ENCODE measurements at places on chromosomes 3 and 15. TPM values are rescaled to one million over a fixed set of nuclear protein-coding genes. Genes with fewer than 3 reads are reported as not detected.

DNA sequence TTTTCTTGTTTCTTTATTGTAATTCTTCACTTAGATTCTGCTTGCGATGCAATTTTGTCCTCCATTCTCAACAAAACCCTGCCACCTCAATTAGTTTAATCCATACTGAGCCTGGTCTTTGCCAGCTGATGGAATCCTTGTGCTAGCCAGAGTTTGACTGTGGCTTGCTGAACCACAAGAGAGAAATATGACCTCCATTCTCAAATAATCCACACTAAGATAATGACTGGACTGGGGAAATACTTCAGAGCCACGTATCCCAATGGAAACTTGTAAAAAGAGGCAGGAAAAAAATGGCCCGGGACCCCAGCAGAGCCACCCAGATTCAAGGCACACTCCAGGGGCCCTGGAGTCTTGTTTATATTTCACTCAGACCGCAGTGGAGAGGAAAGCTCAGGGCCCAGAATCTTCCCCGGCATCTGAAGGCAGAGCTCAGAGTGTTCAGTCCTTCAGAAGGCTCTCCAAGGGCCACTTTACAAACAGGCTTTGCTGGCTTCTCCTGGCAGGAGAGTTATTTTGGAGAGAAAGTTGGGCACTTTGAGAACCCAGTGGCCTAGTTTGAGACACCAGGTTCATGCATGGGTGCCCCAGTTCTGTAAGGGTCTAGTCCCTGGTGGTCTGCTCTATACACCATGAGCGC, 62.7 kb downstream of the SSUH2 start:
- no peaks in the 10 kb centered on the region for H3K27me3 ChIP-seq
- no peaks in the 10 kb centered on the region for H3K36me3 ChIP-seq
- DNase-seq: no peak
- H3K27ac ChIP-seq: no peak overlapping the region
- H3K4me1 ChIP-seq: no peaks in the 10 kb centered on the region
- no peak overlapping the region for H3K4me3 ChIP-seq

- H3K4me3 ChIP-seq: no peak overlapping the region
- no peak for DNase-seq
- no peaks in the 10 kb centered on the region for H3K36me3 ChIP-seq
- H3K27ac ChIP-seq: no peak overlapping the region
- H3K4me1 ChIP-seq: no peaks in the 10 kb centered on the region
Observed at GRCh38 chr3:140177943-140178342, 243.0 kb downstream of the CLSTN2 start.

- peaks cover 17% of the 10 kb centered on the region for H3K4me1 ChIP-seq
- no peaks in the 10 kb centered on the region for H3K27me3 ChIP-seq
- peak within 1 kb of the TSS; percentile 88 for H3K27ac ChIP-seq
- H3K36me3 ChIP-seq: no peaks in the 10 kb centered on the region
- DNase-seq: no peak
Observed at GRCh38 chr15:63041974-63042876, at the start of gene TPM1. Gene TPM1 (plus strand): TSS chr15:63042747. CDS start chr15:63042830, 83 bp downstream.

- DNase-seq: no peak
- no peak overlapping the region for H3K4me3 ChIP-seq
- no peaks in the 10 kb centered on the region for H3K36me3 ChIP-seq
- no peaks in the 10 kb centered on the region for H3K27me3 ChIP-seq
- H3K27ac ChIP-seq: no peak overlapping the region
Observed at GRCh38 chr3:78970656-78971055, 797.1 kb downstream of the ROBO1 start.

DNA sequence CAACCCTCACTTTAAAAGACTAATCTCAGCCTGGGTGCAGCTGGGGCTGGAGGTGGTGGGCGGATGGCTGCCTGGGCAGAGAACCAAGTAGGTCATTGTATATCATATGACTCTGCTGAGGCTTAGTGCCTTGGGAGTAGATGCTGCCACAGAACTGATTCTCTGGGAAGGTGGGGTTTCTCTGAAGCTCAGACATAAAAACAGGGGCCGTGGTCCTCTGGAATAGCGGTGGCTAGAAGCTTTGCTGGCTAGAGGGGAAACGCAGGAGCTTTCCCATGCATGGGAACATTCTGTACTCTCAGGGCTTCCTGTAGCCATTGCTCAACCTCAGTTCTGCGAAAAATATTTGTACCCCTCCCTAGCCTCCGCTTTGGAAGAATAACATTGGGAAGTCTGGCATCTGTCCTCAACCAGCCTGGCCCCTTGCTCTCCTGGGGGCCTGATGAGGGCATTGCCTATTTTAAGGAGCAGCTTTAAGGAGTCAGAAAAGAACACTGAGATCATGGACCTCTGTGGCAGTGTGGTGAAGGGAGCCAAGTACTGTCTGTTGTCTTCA, 14.7 kb downstream of the TIMP4 start:
- peak overlapping the region; percentile 82 for H3K27ac ChIP-seq
- no peaks in the 10 kb centered on the region for H3K27me3 ChIP-seq
- H3K4me1 ChIP-seq: peaks cover 9% of the 10 kb centered on the region
- no peak overlapping the region for H3K4me3 ChIP-seq

DNA sequence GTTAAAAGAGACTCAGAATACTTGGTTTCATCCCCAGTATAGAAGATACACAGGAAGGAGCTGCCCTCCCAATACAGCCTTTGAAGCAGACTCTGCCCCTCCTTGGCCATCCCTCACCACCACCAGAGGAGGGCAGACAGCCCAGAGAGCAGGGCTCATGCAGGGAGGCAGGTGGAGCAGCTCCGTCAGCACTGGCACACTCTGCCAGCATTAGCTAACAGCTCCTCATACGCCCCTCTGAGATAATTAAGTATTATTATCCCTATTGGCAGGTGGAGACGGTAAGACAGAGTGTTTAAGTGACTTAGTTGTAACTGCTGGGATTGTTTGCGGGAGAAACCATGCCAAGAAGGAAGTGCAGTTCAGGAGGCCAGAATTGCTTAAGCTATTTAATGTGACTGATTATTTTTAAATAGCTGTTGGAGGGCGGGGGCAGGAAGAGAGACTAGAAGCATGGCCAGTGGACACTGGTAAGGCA, 434.0 kb downstream of the EPHB1 start:
- DNase-seq: peak; percentile 58
- no peaks in the 10 kb centered on the region for H3K27me3 ChIP-seq
- no peak overlapping the region for H3K27ac ChIP-seq

DNA sequence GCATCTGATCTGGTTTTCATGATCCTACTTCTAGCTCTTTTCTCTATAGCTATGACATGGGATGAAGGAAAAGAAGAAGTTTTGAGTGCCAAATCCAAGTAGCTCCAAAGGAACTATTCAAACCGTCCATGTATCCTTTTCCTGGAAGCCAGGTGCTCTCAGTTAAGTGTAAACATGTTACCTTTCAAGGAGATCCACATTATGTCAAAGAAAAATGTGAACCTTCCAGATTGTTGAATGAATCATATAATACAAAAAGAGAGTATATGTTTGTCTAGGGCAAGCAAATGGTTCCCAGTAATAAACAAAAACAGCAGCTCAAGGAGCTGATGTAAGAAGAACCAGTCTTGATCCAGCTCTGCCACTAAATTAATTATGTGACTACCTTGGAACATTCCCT, 534.9 kb downstream of the MAGI1 start:
- no peak overlapping the region for H3K27ac ChIP-seq
- H3K36me3 ChIP-seq: no peaks in the 10 kb centered on the region
- H3K4me1 ChIP-seq: peaks cover 7% of the 10 kb centered on the region
- H3K4me3 ChIP-seq: no peak overlapping the region
- DNase-seq: no peak

DNA sequence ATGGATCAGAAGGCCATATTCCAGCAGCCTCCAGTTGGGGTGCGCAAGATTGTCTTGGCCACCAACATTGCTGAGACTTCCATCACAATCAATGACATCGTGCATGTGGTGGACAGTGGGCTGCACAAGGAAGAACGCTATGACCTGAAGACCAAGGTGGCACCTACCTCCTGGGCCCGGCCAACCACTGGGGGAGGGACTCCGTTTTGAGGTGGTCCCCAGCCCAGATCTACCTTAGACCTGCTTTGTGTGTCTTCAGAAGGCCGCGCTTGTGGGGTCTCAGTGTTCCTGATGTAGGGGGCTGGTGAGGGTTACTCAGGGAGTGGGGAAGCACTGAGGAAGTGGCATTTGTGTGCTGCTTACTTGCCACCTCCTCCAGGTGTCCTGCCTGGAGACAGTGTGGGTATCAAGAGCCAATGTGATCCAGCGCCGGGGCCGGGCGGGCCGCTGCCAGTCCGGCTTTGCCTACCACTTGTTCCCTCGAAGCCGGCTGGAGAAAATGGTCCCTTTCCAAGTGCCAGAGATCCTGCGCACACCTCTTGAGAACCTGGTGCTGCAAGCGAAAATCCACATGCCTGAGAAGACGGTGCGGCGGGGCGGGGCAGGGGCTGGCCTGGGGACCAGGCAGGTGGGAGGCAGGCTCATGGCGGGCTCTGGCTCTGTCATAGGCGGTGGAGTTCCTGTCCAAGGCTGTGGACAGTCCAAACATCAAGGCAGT, 45.0 kb downstream of the DHX30 start:
- DNase-seq: no peak
- H3K4me3 ChIP-seq: no peak overlapping the region
- peaks cover 83% of the 10 kb centered on the region for H3K36me3 ChIP-seq
- H3K27ac ChIP-seq: no peak overlapping the region
- no peaks in the 10 kb centered on the region for H3K27me3 ChIP-seq

DNA sequence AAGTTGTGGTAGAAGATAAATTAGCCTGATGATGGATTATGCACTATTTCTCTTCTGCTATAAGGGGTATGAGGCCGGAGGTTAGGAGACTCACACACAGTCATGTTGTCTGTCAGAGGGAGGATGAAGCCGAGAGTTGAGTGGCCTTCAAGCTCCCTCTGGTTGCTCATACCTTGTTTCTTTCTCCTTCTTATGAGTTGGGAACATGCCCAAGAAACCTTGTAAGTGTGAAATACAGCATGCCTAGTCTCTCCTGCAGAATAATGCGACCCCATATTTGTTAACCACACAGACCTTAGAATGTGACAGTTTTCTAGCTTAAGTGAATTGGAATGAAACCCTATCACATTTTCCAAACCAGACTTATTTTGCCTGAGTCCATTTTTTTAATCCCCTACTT, 366.7 kb downstream of the PTPRG start:
- no peak overlapping the region for H3K4me3 ChIP-seq
- peak overlapping the region; percentile 64 for H3K27ac ChIP-seq
- peaks cover 60% of the 10 kb centered on the region for H3K4me1 ChIP-seq
- no peaks in the 10 kb centered on the region for H3K27me3 ChIP-seq

- no peak overlapping the region for H3K27ac ChIP-seq
- no peak for DNase-seq
- H3K27me3 ChIP-seq: no peaks in the 10 kb centered on the region
Observed at GRCh38 chr3:15660055-15660935, 58.8 kb downstream of the BTD start.

GRCh38 chr3:102299125-102299877, 135.5 kb upstream of the ZPLD1 start:
- no peak overlapping the region for H3K4me3 ChIP-seq
- H3K27ac ChIP-seq: no peak overlapping the region
- H3K36me3 ChIP-seq: no peaks in the 10 kb centered on the region
- H3K4me1 ChIP-seq: no peaks in the 10 kb centered on the region
- DNase-seq: no peak

- no peaks in the 10 kb centered on the region for H3K36me3 ChIP-seq
- H3K4me3 ChIP-seq: no peak within 1 kb of the TSS
- H3K4me1 ChIP-seq: no peaks in the 10 kb centered on the region
- DNase-seq: no peak
Observed at GRCh38 chr15:48120745-48121144, at the start of gene SLC24A5. Gene SLC24A5 (plus strand): TSS chr15:48120990. CDS start chr15:48121045, 55 bp downstream.

GRCh38 chr3:196207833-196208607, 3.2 kb downstream of the ZDHHC19 start:
- H3K27ac ChIP-seq: no peak overlapping the region
- no peak for DNase-seq
- peaks cover 5% of the 10 kb centered on the region for H3K4me1 ChIP-seq
- H3K4me3 ChIP-seq: peak overlapping the region; percentile 16
- no peaks in the 10 kb centered on the region for H3K27me3 ChIP-seq

DNA sequence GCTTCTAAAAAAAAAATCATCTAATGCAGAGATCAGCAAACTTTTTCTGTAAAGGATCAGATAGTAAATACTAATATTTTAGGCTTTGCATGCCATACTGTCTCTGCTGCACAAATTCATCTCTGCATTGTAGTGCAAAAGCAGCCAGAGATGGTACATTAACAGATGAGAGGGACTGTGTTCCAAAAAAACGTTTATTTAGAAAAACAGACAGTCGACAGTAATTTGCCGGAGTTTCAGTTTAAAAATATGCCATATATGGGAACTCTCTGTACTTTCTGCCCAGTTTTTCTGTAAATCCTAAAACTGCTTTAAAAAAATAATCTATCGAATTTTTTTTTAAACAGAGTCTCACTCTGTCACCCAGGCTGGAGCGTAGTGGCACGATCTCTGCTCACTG, 14.3 kb downstream of the MINDY2 start:
- peak overlapping the region; percentile 13 for H3K27ac ChIP-seq
- H3K36me3 ChIP-seq: no peaks in the 10 kb centered on the region
- DNase-seq: no peak
- no peaks in the 10 kb centered on the region for H3K27me3 ChIP-seq

- DNase-seq: no peak
- H3K27ac ChIP-seq: no peak overlapping the region
- H3K4me3 ChIP-seq: no peak overlapping the region
- no peaks in the 10 kb centered on the region for H3K36me3 ChIP-seq
- no peaks in the 10 kb centered on the region for H3K27me3 ChIP-seq
- peaks cover 7% of the 10 kb centered on the region for H3K4me1 ChIP-seq
Observed at GRCh38 chr3:105762749-105763658, 105.8 kb downstream of the CBLB start.

DNA sequence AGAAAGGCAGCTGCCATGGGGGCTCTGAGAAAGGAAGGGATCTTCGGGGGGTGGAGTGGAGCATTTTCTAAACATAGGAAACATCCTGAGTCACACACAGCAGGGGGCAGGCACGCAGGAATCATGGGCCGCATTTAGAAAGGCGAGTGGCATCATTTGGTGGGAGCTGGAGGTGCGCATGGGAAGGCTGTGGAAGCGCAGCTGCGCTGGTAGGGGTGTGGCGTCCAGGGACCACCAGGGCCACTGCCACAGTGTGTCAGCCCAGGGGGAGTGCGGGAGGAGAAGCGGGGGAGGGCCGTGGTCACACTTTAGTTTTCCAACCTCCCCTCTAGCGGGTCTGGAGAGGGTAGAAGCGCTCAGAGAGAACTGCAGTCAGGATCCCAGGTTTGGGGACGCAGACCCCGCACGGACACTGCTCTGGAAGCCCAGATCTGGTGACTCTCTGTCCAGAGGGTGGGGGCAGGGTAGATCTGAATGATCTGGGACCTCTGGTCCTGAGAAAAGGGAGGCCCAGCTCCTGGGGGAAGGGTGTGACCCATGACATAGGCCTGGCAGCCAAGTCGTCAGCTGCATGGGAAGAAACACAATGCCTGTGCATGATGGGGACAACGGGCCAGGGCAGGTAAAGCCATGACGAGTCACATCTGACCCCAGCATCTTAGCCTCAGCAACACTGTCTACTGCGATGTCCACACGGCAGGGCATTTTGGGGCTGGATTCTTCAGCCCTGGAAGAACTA, 88.0 kb upstream of the IQSEC1 start:
- H3K4me1 ChIP-seq: no peaks in the 10 kb centered on the region
- H3K36me3 ChIP-seq: no peaks in the 10 kb centered on the region
- H3K27me3 ChIP-seq: no peaks in the 10 kb centered on the region
- no peak for DNase-seq

The TMEM212 gene
- not detected for total RNA-seq

The AMOTL2 gene
- total RNA-seq: 60.6 TPM

The FAM227B gene
- 2.9 TPM for total RNA-seq

The ARGFX gene
- total RNA-seq: not detected

The HEG1 gene
- 47.1 TPM for total RNA-seq

The FANCD2OS gene
- not detected for total RNA-seq

The RPUSD2 gene
- total RNA-seq: 12.8 TPM

The EPHA6 gene
- total RNA-seq: 1.2 TPM

The TERC gene
- 204 TPM for total RNA-seq

Measured in vagina (tissue), 2 donors.